ENCODE measurements at places on chromosomes 11 and 22. TPM values are rescaled to one million over a fixed set of nuclear protein-coding genes. Genes with fewer than 3 reads are reported as not detected.

LRRC56 gene
- total RNA-seq, result not detected

DNA sequence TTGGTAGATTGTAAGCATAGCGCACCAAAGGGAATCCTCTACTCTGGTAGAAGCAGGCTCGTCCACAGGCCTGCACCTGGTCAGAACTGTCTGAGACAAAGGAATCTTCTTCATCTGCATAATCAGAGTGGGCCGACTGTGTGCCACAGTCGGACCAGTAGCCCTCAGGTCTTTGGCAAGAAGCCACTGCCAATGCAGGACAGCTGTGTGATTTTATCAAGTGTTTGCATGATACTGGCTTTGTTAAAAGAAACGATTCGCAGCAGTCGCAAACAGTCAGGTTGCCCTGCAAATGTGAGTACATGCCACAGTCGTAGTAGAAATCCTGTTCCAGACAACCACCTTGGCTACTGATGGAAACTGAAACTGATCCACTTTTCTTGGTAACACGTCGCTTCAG, 4.9 kb upstream of the CCDC34 start:
- no peak for DNase-seq

- no peak for DNase-seq
Observed at GRCh38 chr11:128246364-128246801, 341.0 kb downstream of the ETS1 start.

GRCh38 chr11:31798057-31798553, 13.0 kb downstream of the PAX6 start:
- DNase-seq, result no peak

- no peak for DNase-seq
Observed at GRCh38 chr11:102110761-102111010, 439 bp downstream of the YAP1 start.
